ENCODE measurements at places on chromosomes 1 and 21. TPM values are rescaled to one million over a fixed set of nuclear protein-coding genes. Genes with fewer than 3 reads are reported as not detected.

DNA sequence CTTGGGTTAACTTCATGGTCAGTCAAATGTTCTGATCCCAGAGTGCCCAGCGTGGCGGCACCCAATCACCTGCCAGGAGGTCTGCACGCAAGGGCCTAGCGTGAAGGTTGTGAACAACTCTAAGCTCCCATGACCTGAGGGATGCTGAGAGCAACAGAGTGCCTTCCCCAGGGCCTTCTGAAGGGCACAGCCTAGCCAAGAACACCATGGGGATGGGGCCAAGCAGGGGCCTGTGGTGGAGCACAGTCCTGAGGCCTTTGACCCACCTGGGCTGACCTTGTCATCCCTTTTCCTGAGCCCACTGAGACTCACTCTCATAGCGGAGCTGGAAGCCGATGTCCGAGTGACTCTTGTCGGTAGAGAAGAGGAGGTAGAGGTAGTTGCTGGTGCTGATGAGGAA lies 138.8 kb upstream of the HMGB4 start:
- DNase-seq: no peak

The BSND gene
- total RNA-seq: not detected

DNA sequence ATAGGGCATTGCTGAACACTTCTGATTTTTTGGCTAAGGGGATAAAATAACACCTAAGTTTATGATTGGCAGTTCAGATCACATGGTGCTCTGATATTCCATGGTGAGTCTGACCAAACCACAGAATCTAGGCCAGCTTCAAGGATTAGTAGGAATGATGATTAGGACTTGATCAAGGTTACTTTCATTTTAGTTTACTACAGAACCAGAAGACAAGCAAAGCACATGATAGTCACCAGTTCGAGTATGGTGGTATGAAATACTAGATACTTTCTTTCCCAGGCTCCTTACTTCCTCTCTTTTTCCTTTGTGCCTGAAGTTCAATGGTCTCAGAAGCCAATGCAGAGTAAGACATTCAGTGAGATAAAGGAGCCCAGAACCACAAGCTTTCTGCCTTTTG lies 26.6 kb downstream of the S100A10 start:
- DNase-seq: no peak

The MYOC gene
- total RNA-seq: not detected

DNA sequence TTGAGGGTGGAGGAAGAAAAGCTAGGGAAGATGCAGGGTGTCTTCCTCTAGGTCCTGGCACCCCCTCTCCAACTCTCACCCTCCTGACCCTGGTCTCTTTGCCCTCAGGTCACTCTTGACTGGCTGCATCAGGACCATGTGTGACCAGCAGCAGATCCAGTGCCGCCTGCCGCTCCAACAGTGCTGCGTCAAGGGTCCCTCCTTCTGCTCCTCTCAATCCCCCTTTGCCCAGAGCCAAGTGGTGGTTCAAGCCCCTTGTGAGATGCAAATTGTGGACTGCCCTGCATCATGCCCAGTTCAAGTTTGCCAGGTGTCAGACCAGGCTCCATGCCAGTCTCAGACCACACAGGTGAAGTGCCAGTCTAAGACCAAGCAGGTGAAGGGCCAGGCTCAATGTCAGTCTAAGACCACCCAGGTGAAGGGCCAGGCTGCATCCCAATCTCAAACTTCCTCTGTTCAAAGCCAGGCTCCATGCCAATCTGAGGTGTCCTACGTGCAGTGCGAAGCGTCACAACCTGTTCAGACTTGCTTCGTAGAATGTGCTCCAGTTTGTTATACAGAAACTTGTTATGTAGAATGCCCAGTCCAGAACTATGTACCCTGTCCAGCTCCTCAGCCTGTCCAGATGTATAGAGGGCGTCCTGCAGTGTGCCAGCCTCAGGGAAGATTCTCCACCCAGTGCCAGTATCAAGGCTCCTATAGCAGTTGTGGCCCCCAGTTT lies 1.8 kb downstream of the KPRP start:
- DNase-seq: no peak

The NUP210L gene
- total RNA-seq: under 0.01 TPM

DNA sequence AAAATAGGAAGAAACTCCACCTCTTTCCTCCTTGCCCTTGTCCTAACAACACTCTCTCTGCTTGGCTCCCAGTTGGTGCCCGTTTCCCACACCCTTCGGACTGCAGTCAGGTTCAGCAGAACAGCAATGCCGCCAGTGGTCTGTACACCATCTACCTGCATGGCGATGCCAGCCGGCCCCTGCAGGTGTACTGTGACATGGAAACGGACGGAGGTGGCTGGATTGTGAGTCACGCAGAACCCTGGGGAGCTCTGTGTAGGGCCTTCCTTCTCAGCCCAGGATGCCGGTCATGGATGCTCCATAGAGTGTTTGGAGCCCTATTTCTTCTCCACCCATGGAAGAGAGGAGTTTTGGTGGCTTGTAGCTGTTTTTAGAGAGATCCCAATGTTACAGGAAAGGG lies 60.9 kb downstream of the TNN start:
- no peak for DNase-seq

- no peak for DNase-seq
Observed at GRCh38 chr1:69272684-69273083, 295.0 kb upstream of the LRRC7 start.

GRCh38 chr1:231923491-231924041 lies 297.0 kb downstream of the DISC1 start:
- DNase-seq: no peak

DNA sequence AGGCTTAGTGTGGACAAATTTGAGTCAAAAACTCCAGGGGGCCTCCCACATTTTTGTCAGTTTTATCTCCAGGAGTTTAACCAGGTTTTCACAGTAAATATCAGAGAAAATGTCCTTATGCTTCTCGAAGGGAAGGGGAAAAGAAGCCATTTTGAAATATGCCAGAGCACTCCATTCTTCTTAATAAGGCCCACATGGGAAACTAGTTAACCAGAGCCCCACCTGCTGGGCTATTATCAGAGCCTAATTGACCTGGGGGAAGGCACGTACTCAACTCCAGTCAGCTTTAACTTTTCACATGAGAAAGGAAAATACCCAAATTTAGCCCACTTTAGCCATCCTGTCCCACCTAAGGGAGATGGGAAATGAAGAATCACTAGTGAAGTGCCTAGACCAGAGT lies 296.3 kb downstream of the PTBP2 start:
- DNase-seq: peak; percentile 24

- no peak for DNase-seq
Observed at GRCh38 chr1:215637041-215637573, 70.0 kb downstream of the KCTD3 start.

DNA sequence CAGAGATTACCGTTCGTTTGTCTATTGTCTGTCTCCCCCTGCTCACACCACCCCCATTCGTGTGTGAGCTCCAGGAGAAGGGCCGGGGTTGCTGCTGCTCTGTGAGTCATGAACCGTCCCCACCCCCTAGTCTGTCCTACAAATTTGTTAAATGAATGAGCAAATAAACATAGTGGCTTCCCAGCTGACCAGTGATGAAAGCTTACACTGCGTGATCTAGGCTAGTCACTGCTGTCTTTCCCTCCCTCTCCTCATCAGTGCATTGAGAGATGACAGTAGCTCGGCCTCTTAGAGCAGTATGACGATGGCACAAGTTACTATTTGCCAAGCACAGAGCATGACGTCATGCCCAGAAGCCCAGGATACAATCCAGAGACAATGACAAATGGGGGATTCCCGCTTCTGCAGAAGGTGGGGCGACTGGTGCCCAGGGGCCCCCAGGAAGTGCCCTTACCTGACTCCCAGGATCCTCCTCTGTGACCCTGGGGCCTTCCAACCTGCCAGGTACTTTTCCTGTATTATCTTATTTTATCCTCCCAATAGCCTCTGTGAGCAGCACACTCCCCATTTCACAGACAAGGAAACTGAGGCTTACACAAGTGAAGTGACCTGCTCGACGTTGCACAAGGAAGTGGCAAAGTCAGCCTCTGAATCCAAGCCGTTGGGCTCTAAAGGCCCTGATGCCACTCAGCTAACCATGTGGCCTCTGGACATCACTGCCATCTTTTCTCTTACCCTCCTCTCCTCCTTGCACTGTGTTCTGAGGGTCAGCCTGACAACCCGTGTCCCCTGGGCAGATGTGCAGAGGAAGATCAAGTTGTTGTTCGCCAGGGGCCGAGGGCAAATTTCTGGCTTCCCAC lies 8.6 kb upstream of the EPHA2 start:
- DNase-seq: peak; percentile 96

GRCh38 chr1:72341661-72342060 lies 59.3 kb upstream of the NEGR1 start:
- no peak for DNase-seq

DNA sequence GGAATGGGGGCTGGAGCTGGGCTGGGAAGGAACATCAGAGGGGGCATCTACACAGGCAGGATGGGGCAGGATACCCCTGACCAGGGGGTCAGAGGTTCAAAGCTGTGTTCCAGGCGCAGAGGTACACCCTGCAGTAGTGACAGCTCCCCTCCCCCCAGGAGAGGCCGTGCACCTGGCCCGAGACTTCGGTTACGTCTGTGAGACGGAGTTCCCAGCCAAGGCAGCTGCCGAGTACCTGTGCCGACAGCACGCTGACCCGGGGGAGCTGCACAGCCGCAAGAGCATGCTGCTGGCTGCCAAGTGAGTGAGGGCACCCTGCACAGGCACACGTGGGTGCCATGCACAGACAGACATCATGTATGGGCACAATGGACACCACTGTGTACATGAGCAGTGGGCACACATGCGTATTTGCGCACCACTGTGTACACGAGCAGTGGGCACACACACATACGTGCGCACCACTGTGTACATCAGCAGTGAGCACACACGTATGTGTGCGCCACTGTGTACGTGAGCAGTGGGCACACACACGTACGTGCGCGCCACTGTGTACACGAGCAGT lies 17.4 kb downstream of the TFAP2E start:
- no peak for DNase-seq

DNA sequence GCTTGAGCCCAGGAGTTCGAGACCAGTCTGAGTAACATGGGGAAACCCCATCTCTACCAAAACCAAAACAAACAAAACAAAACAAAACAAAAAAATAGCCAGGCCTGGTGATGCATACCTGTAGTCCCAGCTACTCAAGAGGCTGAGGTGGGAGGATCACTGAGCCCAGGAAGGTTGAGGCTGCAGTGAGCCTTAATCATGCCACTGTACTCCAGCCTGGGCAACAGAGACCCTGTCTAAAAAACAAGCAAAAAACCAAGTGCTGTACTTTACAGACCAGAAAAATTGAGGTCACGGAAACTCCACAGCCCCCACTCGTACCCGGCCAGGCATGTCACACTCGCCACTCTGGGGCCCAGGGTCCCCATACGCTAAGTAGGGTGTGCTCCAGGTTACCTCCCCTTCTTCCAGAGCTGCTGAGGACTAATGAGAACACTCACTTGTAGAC lies 22.9 kb downstream of the ATP2B4 start:
- DNase-seq: no peak

- DNase-seq: no peak
Observed at GRCh38 chr1:177383715-177384114, 213.0 kb downstream of the BRINP2 start.

DNA sequence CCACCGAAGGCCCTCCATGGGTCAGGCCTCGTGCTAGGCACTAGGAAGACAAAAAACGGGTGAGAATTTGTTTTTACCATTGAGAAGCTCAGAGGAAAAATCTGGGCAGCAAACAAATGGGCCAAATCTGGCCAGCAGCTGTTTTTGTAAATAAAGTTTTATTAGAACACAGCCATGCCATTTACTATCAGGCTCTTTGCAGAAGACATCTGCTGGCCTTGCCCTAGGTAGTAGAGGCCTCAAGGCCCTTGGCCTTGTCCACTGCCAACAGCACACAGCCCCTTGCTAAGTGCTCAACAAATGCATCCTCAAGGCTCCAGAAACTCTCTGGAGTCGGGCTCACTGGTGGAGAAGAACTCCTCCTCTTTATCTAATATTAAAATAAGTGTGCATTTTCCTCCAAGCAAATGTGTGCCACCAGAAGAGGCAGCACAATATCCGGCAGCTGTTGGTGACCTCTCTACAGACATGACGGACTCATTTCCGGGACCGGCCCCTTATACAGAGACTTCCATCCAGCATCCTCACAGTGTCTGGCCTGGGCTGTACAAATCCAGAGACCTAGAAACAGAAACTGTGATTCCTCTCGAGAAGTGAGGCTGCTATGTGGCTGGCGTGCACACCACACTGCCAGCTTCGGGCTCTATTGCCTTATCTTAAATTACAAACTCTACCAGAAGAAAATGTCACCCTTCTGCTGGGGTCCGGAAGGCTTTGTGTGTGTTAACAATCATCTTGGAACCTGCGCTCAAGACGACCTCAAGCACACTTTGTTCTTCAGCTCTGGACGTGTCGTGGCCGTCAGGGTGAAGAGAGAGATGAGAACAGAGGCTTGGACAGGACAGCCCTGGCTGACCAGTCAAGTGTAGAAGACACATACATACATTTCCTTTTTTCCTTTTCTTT lies 203.9 kb downstream of the TOMM20 start:
- peak; percentile 78 for DNase-seq
